ENCODE measurements at places on chromosomes 1 and 21.

DNA sequence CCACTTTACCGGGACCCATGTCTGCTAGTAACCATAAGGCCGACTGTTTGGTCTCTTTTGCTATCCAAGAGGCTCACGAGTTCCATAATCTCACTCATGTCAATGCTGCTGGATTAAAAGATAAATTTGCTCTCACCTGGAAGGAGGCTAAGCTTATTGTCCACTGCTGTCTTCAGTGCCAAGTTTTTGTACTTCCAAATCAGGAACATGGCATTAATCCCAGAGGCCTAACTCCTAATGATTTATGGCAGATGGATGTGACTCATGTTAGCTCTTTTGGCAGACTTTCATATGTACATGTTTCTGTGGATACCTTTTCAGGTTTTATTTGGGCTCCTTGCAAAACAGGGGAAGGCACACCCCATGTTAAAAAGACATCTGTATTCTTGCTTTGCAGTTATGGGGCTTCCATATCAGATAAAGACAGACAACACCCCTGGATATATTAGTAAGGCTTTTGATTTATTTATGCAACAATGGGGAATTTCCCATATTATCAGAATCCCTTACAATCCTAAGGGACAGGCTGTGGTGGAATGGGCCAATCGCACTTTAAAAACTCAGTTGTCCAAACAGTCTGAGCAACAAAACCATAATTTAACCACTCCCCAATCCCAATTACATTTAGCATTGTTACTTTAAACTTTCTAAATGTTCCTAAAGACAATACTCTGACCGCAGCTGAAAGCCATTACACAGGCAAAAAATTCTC is 162.7 kb downstream of the IER5 start:
- DNase-seq = no peak

DNA sequence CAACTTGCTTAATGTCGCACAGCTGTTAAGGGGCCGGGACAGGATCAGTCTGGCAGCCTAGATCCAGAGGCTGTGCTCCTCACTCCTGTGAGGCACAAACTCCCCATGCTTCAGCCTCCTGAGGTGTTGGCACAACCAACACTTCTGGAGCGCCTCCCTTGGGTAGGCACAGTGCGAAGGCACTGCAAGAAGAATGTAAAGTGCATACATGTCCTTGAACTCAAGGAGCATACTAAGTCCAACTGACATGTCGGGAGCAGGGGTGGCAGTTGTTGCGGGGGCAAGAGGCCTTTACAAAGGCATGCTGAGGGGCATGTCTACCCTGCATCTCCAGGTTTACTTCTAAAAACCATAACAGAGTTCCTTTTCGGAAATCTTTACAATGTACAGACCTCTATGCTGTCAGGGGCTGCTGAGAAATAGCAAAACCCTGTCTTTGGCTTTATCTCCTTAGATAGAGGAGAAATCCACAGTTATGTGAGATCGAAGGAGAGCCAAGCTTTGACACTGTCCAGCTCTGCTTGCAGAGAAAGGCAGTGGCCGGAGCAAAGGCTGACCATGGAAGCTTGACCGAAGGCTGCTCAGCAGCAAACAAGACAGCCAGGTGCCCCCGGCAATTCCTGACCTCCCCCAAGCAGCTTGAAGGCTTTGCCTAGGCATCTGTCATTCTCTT is 93.9 kb downstream of the CDC7 start:
- no peak for DNase-seq

DNA sequence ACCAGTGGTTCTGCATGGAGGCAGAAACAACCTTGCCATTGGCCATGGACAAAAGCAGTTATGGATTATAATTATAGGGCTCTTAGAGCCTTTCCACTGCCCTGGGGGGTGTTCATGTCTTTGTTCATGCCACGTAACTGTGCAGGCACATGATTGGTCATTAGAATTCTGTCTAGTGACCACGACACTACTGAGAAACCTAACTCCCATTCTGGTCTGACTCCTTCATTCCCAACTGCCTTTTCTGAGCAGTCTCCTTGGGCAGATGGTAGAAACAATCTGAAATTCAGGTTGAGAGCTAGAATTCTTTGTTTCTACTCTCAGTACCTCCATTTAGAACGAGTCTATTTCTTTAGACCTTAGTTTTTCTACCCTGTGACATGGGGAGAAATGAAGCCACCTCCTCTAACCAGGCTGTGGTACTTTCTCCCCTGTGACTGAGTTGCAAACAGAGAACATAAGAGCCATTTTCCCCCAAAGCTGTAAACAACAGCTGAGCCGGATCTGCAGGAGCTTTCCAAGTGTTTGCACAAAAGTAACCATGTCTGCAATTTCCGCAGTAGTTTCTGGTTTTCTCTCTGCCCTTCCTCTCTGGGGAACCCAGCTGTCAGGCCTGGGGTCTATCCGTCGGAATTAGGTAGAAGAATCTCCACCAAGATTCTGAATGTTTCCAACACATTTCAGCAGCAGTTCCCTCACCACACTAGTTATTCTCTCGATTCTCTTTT is 37.7 kb upstream of the IPO9 start:
- DNase-seq = no peak

- no peak for DNase-seq
These were observed 48.7 kb upstream of the PSEN2 start for GRCh38 chr1:226821719-226822085.

DNA sequence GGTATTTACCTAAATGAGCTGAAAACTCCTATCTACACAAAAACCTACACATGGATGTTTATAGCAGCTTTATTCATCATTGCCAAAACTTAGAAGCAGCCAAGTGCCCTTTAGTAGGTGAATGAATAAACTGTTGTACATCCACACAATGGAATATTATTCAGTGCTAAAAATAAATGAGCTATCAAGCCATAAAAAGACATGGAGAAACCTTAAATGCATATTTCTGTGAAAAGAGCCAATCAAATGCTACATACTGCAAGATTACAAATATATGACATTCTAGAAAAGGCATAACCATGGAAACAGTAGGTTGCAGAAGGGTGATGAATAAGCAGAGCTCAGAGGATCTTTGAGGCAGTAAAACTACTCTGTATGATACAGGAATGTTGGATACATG is 23.3 kb downstream of the ABCB10 start:
- no peak for DNase-seq

DNA sequence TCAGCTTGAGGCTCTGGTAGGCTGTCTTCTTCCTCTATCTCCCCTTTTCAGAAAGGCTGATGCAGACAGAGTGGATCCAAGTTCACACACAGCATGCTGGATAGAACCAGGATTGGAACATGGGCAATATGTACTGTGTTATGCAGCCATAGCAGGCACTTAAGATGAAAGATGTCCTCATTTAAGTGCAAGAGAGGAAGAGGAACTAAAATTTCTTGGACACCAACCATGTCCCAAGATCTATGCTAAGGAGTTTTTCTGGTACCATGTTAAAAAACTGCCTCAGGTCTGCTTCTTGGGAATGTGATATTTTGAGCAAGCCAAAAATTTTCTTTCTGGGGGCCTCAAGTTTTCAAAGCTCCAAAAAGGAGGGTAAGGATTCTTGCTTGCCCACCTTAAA is 1.2 kb downstream of the SDHB start:
- no peak for DNase-seq

GRCh38 chr1:41953291-41953690 is 34.6 kb upstream of the HIVEP3 start:
- DNase-seq = no peak

DNA sequence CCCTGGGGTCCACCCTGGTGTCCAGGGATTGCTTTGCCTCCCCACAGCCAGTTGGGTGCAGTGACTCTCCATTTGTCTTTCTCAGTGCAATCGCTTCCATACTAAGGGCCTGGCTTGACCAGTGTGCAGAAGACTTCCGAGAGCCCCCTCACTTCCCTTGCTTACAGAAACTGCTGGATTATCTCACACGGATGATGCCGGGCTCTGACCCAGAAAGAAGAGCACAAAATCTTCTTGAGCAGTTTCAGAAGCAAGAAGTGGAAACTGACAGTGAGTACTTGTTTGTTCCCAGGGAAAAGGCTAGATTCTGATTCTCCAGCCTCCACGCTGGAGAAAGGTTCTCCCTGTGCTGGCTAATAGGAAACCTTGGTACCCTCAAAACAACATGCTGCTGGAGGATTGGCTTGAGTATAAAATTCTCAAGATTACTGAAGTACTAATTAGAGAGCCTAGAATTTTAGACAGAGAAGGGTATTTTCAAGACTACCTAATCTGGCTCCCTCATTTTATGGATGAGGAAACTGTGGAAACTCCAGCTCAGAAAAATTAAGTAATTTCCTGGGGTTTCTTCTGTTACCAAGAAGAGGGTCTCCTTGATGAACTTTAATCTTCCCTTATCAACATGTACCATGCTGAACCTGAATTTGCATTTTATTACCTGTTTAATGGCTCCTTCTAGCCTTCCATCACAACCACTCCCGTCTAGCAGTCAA is 75.8 kb downstream of the RGL1 start:
- no peak for DNase-seq

DNA sequence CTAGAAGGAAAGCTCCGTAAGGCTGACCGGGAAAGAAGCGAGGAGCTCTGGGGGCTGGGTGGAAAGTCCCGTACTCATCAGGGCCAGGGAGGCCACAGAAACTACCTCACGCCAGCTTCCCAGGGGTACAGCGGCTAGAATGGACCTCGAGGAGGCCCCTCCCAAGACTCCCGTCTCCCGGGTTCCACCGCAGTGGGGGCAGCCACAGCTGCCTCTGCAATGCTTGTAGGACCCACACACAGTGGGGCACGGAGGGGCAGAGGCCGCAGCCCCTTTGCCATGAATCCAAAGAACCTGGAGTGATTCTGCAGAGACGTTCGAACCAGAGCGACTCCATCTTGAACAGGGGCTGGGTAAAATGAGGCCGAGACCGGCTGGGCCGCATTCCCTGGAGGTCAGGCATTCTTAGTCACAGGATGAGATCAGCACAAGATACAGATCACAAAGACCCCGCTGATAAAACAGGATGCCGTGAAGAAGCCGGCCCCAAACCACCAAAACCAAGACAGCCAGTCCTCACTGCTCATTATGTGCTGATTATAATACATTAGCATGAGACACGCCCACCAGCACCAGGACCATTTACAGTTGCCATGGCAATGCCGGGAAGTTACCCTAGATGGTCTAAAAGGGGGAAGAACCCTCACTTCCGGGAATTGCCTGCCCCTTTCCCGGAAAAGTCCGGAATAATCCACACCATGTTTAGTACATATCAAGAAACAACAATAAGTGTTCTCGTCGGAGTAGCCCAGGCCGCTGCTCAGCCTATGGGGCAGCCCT is 1.6 kb upstream of the ANKRD65 start:
- no peak for DNase-seq

- DNase-seq = no peak
These were observed 123.6 kb upstream of the C1orf174 start for GRCh38 chr1:4023678-4024077.

DNA sequence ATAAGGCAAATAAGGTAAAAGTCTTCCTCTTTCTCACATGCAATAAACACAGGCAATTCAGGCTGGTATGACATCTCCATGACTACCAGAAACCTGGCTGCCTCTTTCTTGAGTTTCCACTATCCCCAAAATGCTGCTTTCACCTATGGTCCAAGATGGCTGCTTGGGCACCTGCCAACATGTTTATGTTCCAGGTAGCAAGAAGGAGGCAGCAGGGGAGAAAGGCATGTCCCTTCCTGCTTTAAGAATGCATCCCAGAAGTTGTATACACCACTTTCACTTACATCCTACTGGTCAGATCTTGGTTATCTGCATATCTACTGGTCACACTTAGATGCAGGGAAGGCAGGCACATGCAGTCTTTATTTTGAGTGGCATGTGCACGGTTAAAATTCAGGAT is 19.4 kb upstream of the ACOT11 start:
- no peak for DNase-seq

- DNase-seq = no peak
These were observed at the start of gene LHX8 for GRCh38 chr1:75133750-75134646. Gene LHX8 (plus strand): TSS chr1:75134388. CDS start chr1:75136615, 2,227 bp downstream.

DNA sequence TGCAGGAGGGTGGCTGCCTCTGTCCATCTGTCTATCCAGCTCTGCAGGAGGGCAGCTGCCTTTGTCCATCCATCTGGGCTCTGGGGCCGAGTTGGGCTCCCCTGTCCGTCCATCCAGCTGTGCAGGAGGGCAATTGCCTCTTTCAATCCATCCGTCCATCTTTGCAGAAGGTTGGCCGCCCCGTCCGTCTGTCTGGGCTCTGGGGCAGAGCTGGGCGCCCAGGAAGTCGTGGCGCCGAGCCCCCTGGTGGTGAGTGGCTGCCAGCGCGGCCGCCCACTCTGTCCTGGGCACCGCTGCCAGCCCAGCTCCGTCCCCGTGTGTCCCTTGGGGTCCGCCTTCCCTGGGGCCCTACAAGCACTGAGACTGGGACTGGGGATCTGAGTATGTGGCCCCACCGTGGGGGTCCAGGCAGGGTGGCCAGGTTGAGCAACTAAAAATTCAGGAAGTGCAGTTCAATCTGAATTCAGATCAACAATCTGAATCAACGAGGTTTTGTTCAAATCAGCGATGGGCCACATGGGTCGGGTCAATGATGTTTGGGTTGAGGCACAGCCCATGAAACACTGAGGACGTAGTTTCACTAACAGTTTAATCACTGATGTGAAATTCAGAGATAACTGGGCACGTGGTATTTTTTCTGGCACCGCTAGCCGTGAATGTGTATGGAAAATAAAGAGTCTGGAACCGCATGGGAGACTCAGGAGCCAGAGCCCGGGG is 99.1 kb upstream of the ACTRT2 start:
- peak; percentile 52 for DNase-seq

- DNase-seq = no peak
These were observed 26.6 kb downstream of the PRKCZ start for GRCh38 chr1:2076826-2077225.

GRCh38 chr1:26163684-26164035 is 4.8 kb downstream of the FAM110D start:
- DNase-seq = no peak

DNA sequence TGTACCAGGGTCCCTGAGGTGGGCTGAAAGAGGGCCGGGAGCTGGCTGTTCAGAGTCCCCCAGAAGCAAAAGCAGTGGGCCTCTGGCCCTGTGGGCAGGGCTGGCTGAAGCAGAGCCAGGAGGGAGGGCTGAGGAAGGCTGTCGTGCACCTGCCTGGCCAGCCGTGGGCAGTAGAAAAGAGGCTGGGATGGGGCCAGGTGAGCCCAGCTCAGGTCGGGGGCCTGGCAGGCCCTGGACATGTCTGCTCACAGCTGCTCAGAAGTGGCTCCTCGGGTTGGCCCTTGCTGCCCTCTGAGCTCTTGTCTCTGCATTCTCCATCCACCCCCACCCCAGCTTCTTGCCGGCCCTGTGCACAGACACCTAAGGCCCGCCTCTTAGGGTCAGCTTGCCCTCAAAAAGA is 60.0 kb downstream of the TCP10L start:
- no peak for DNase-seq

GRCh38 chr1:89466307-89466930 is 58.2 kb upstream of the LRRC8B start:
- DNase-seq = no peak

GRCh38 chr1:154463512-154463990 is 38.5 kb upstream of the TDRD10 start:
- DNase-seq = peak; percentile 62

DNA sequence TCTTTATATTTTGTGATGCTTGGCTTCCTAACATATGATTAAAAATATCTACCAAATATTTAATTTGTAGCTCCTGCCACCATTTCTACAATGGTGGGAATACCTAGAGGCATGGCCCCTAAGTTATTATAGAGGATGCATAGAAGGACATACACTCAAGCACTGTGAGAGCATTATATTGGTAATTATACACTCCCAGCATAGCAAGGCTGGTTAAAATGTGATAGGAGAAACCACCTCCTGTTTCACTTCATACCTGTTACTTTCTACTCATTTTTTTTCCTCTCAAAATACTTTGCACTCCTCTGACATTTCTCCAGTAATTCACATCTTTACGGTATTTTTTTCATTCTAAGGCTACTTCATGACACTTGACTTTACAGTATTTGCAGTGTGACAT is 92.9 kb downstream of the HS2ST1 start:
- DNase-seq = no peak

- DNase-seq = no peak
These were observed 530.9 kb downstream of the PTPRU start for GRCh38 chr1:29767088-29767685.

Data from stimulated activated CD4-positive, alpha-beta T cell treated with anti-CD3 and anti-CD28 coated beads, Interleukin-2, amount 100 ng/mL, for 24 hours (primary cell).